Caco-2 (cell line): ENCODE measurements at places on chromosomes 7 and 10. TPM values are rescaled to one million over a fixed set of nuclear protein-coding genes. Genes with fewer than 3 reads are reported as not detected.

DNA sequence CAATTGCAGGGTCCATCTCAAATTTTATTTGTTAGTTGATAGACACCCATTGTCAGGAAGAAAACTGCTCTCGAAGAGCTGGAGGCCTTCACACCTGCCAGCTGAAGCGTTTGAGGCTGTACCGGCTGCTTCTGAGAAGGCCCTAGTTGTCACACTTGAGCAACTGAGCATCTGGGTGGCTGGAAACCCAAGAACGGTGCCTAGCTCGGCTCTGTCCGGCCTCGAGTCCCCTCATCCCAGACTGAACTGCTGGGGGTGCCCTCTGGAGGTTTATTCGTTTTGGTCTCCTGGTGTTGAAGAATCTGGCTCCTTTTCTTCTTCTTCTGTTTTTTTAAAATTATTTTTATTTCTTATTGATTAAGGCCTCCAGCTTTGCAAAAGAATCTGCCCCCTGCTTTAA is 59.3 kb upstream of the EXOC6 start:
- no peak for DNase-seq

GRCh38 chr7:112887337-112887736 is 97.1 kb upstream of the TMEM168 start:
- DNase-seq: no peak

DNA sequence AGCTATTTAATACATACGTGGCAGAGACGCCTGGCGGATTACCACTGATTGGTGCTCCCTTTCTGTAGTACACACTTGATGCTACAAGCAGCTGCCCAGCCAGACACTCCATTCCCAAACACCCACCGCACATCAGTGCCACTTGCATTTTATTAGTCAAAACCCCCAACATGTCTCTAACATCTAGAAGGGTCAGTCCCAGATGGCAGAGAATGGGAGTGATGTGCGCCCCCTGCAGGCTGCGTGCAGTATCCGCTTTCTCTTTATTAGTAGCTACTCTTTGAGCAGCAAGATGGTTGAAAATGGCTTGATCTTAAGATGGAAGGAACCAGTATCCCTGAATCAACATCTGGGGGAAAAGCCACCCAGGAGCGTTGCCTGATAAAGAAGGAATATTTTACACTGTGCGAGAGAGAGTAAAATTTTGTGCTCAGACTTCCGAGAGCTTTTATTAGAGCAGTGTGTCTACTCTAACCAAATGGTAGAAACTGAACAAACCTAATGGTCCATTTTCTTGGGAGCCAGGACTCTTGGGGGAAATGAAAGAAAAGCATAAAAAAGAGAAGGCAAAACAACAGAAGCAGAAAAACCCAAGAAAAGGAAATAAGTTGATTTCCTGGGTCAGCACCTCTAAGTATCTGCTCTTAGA is 78.3 kb downstream of the ST8SIA6 start:
- peak; percentile 35 for DNase-seq

DNA sequence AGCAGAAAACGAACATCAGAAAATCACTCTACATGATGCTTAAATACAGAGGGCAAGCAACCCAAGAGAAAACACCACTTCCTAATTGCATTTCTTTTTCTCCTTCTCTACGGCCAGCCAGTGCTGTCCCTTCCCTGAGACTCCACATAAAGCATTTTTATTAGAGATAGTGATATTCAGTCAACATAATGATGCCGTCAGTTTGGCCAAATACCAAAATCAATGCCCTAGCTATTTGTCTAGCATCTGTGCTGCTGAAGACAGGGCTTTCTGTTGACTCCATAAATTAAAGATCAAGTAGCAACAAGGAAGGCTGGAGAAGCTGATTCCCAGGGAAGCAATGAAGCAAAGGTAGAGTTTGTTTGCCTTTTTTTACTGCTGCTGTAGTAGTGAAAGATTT is 1024.9 kb downstream of the REEP3 start:
- no peak for DNase-seq

- no peak for DNase-seq
These were observed 14.8 kb upstream of the ZMIZ2 start for GRCh38 chr7:44733708-44734481.

DNA sequence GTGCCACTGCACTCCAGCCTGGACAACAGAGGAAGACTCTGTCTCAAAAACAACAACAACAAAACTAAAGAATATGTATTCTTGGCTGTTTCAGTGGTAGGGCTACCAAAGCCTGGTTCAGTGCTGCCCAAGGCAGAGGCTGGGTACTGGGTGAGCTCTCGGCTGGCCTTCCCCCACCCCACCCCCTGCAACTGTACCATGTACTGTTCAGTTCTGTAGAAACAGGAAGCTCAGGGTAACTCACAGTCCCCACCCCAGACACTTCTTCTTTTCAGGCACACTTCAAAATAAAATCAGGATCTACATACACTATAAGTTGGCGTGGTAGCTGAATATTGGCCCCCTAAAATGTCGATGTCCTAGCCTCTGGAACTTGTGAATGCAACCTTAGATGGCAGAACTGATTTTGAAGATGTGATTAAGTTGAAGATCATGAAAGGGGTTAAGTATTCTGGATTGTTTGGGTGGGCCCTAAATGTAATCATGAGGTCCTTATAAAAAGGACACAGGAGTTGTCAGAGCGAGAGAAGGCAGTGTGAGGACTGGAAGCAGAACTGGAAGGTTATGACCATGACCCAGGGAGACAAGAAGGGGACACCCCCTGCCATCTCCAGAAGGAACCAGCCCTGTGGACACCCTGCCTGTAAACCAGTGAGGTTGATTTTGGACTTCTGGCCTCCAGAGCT is 31.2 kb downstream of the TBXAS1 start:
- no peak for DNase-seq

The SORCS3 gene
- total RNA-seq: 0.18 and 0.23 TPM in 2 replicates

- DNase-seq: no peak
These were observed 78.3 kb downstream of the LRRC17 start for GRCh38 chr7:102991077-102991539.

- no peak for DNase-seq
These were observed 10.9 kb downstream of the MACC1 start for GRCh38 chr7:20206104-20206896.

The CAMK2B gene
- not detected in 2 replicates for total RNA-seq

DNA sequence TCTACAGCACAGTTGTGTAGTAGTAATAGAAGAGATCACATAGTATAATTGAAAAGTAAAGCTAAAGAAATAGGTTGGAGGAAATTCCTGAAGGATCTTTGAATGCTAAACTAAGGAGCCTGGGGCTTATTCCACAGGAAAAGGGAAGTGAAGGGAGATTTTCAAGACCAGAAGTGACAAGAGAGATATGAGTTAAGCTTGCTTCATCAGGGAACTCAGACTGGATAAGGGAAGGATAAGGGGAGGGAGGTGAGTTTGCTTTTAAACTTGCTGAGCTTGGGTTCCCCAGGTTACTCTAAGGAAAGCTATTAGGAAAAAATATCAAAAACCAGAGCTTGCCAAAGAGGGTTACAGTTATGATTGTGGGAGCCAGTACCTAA is 182.4 kb downstream of the RAPGEF5 start:
- DNase-seq: no peak

The MUC12 gene
- total RNA-seq: 0.16 and 0.49 TPM in 2 replicates

DNA sequence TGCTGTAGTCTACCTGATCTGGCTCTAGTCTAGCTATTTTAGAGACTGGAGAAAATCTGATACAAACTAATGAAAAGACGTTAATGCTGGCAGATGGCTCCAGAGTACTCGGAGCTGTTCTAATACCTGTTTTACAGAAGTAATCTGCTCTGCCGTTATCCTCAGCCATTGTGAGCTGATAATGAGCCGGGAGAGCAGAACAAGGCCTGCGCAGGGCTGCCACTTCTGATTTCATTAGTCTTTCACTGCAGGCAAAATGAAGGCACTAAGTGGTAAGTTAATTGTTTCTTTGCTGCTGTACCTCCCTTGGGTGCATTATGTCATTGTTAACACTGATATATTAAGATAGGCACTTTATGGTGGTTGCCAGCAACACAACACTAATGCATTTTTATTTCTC is 456.4 kb upstream of the PFKP start:
- no peak for DNase-seq

The FANK1 gene
- 0.49 and 0.73 TPM in 2 replicates for total RNA-seq

GRCh38 chr7:75624134-75624832 is 114.5 kb downstream of the HIP1 start:
- DNase-seq: no peak

The MYO1G gene
- total RNA-seq: 0.19 and 0.36 TPM in 2 replicates

DNA sequence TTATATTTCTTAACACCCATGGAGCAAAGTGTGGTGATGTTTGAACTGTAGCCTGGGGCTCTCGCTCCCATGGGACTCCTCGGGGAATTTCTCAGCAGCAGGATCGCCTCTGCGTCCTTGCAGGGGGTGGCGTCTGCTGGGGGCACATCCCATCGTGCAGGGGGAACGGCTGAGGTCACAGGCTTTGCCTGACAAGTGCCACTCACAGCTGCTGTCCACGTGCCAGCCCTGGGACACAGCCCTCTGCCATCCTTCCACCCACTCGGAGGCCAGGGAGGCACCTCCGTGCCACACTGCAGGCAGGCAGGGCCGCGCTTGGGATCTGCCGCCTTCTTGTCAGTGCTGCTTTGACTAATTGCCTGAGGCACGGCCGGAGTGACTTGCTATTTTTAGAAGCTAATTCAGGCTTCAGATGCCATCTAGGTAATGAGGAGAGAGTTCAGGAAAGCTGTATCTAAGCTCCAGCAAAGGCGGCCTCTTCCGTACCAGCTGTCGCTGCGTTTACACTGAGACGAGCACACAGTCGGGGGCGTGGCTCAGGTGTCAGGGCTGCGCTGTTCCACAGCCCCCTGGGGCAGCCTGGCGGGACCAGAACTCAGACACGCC is 45.7 kb downstream of the PITRM1 start:
- no peak for DNase-seq

- no peak for DNase-seq
These were observed 2.1 kb downstream of the SNX10 start for GRCh38 chr7:26293569-26294308.

The NODAL gene
- total RNA-seq: 0.59 and 1.3 TPM in 2 replicates

DNA sequence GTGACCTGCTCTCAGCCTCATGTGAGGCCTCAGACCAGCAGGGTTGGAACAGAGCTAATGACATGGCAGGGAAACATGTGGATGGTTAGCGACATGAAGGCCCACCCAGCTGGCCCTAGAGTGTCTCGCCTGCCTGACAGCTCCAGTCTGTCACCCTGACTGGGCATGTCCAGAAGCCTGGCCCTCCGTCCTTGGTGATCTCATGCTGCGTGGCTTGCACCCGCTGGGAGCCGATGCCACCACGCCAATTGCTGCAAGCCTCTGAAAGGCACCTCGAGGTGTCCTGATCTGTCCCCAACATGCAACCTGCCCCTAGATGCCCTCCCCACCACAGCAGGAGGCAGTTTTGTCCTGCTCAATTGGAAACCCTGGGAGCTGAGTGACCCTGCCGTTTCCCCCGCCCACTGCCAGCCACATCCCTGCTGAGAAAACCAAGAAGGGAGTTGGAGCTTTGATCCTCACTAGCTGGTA is 27.8 kb upstream of the RET start:
- no peak for DNase-seq

DNA sequence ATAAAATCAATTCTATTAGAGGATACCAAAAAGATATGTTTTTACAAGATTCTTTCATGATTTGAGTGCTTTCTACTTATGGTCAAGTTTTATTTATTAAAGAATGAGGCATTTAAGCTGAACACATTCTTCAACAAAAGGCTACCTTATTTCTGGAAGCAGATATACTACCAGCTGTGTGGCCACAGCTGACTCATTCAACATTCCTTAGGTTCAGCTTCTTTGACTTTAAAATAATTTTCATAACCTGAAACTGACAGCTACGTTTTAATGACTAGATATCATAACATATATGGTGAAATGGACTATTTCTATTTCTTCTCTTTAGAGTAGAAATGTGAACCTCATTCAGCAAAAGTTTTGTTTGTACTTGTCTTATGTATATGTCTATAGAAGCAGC is 414.2 kb upstream of the SEMA3C start:
- no peak for DNase-seq

The RAB19 gene
- total RNA-seq: 3.8 and 4.1 TPM in 2 replicates

DNA sequence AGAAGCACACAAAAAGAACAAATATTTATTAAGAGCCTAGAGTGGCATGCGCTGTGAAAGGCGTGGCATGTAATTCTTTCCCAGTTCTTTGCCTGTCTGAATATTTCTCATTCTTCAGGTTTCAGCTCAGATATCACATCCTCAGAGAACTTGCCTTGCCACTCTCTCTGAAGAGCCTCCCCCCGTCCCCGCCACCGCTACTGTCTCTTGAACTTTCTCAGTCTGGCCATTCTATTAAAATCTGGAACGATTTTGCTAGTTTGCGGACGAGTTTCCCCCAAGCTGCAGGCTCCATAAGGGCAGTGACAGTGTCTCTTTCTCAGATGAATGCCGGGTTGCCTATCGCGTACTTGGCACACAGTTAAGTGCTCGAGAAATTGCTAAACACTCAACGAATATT is 787 bp upstream of the PLEKHA1 start:
- peak; percentile 70 for DNase-seq

The TLX1 gene
- total RNA-seq: 1.9 and 2.3 TPM in 2 replicates

- DNase-seq: no peak
These were observed 593.1 kb downstream of the SORCS1 start for GRCh38 chr10:106571192-106571946.

DNA sequence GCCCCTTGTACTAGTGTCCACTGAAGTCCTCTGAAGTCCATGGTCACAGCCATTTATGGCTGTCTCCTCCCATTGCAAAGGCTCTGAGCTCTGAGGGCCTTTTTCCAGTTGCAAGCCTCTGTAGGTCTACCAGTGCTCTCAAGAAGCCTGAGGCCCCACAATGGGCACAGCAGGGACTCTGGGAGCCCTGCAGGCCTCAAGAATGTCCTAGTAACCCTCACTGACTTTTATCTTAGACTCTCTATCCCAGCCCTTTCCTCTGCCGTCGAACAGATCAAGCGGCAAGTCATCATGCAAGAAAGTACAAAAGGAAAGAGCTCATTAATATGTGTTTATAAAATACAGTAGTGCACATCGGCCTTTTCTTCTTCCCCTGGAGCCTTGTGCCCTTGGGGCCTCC is 23.4 kb downstream of the VWA2 start:
- DNase-seq: no peak

- no peak for DNase-seq
These were observed 1.3 kb downstream of the LOXL4 start for GRCh38 chr10:98266647-98267046.

The AKR1C8 gene
- total RNA-seq: not detected in 2 replicates

DNA sequence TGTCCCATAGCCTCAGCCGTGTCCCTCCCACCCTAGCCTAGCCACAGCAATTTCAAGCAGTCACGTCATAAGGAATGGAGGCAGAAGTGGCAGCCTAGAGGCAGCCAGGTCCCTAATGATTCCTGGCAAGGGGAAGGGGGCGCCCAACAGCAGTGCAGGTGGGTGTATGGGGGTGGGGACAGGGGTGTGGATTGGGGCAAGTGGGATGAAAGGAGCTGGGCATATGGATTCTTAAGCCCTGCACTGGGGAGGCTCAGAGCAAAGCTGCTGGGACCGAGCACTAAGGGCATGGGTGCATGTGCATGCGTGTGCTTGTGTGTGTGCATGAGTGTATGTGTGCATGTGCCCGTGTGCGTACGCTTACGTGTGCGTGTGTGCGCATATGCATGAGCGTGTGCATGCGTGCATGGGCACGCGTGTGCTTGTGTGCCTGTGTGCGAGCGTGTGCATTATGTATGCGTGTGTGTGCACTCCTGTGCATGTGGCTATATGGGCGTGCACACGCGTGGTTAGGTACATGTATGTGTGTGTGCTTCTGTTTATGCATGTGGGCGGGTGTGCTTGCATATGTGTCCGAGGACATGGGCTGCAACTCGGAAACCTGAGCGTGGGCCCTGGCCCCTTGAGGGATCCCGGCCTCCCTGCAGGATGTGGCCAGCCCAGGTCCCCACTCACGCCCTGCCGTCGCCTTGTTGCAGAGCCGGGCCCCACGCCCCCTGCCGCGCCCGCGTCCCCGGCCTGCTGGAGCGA is 34.1 kb downstream of the SH2B2 start:
- no peak for DNase-seq

The BLNK gene
- total RNA-seq: 0.30 and 0.36 TPM in 2 replicates

The OR2A42 gene
- not detected in 2 replicates for total RNA-seq

GRCh38 chr10:48493083-48493871 is 111.6 kb downstream of the ARHGAP22 start:
- no peak for DNase-seq
